ENCODE measurements at places on chromosomes 2 and 18.

- no peak for DNase-seq
Measured at GRCh38 chr2:21404137-21404536, 280.4 kb downstream of the TDRD15 start.

DNA sequence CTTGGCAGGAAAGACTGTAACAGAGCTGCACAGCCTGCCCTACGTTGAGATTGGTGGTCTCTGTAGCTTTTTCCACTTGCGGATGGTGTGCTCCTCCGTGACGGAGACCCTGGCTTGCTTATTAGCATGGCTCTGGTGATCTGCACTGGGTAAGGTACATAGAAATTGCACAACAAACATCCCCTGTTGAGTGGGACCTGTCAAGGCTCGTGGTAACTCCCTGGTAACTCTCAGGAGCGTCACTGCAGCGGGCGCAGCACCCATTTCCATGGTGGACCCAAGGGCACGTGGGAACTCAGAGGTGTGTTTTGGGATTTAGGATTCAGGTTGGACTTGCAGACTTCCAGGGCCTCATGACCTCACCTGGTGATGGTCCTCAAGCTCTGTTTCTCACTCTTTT is 1.1 kb downstream of the TRAF3IP1 start:
- no peak for DNase-seq

- DNase-seq = peak; percentile 86
Measured at GRCh38 chr18:45793264-45793965, 32.1 kb upstream of the SIGLEC15 start.

- DNase-seq = no peak
Measured at GRCh38 chr2:170282851-170283250, 104.9 kb downstream of the MYO3B start.

DNA sequence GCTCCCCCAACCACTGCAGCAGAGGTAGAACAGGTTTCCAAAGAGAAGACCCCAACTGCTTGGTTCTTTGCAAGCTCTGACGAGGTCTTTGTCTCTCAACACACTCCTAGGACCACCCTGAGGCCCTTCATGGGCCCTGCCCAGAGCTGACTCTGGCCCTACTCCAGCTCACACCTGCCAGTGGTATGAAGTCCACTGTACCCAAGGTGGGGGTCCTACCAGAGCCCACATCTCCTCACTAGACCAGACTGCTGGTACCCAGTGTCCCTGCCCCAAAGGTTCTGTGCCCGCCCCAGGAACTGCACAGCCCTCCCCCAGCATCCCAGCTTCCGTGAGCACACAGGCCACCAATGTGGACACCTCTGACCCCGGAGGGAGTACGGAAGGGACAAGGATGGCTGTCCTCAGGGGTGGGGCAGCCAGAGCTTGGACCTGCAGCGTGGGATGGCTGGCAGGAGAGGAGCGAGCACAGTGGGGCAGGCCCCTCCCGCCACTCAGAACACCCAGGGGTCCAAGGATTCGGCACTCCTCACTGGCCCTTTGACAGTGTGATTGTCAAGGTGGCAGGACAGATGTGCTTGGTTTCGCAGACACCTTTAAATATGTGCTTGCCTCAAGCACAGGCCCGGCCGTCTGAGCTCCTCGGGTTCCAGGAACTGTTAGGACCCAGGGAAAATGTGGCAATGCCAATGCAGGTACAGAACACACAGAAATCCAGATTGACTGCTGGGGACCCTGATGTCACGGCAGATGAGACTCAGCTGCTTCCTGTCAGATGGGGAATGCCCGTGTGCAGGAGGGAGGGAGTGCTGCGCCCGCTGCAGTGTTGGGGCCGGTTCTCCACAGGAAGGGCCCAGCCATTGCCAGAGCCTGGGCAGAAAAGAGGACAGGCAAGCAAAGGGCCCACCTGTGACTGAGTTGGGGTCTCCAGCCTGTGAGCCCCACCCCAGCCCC is 51.2 kb downstream of the MTERF4 start:
- no peak for DNase-seq

- peak; percentile 8 for DNase-seq
Measured at GRCh38 chr2:205130111-205130829, 552.0 kb upstream of the NRP2 start.

DNA sequence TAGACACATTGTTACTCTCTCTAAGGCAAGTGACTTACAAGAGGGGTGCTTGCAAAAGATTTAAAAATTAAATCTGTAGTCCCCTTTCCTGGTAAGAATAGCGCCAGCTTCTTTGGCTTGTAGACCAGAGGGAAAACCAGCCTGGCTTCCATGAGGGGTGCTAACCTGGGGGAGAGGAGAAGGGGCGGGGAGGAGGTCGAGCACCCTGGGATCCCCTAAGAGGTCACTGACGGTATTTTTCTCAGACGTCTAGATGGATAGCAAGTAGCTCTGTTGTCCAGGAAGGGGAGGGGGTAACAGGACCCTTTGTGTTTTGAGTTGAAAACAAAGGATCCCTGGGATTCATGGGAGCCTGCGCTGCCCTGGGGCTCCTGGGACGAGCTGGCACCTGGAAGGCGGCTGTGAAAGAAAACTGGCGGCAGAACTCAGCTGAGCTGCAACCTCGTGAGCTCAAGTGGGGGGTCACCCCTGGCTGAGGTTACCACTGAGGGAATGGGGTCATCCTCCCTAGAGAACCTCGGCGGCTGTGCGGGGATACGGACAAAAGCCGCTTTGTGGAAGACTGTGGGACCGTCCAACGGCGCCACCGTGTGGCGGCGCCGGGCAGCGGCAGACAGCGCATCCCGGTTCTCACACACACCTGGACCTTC is 37.8 kb upstream of the MRPL19 start:
- peak; percentile 63 for DNase-seq

- DNase-seq = no peak
Measured at GRCh38 chr2:105737980-105738657, 6.6 kb upstream of the NCK2 start.

GRCh38 chr2:187942876-187943275 is 348.8 kb upstream of the GULP1 start:
- DNase-seq = peak; percentile 11

- DNase-seq = no peak
Measured at GRCh38 chr2:238341536-238341935, 21.2 kb downstream of the TRAF3IP1 start.
